ENCODE measurements at places on chromosomes 5 and 9. TPM values are rescaled to one million over a fixed set of nuclear protein-coding genes. Genes with fewer than 3 reads are reported as not detected.

Gene OR13C4
- total RNA-seq, result not detected

Gene FCN1
- total RNA-seq, result not detected

Gene KIAA1958
- total RNA-seq, result 37.9 TPM

Gene RGMB
- total RNA-seq, result 34.3 TPM

Gene NDOR1
- total RNA-seq, result 25.4 TPM

Gene OLFM1
- total RNA-seq, result 30.4 TPM

Gene TDRD7
- 3.1 TPM for total RNA-seq

Gene FREM1
- 3.1 TPM for total RNA-seq

Gene CMYA5
- total RNA-seq, result 0.49 TPM

Gene STOML2
- total RNA-seq, result 210 TPM

Gene POU5F2
- 1.2 TPM for total RNA-seq

Gene KCTD16
- total RNA-seq, result 0.16 TPM

Gene IFNB1
- total RNA-seq, result not detected

Gene TEX48
- not detected for total RNA-seq

Gene MED7
- total RNA-seq, result 9.7 TPM

Gene TMEM215
- 1.2 TPM for total RNA-seq

Gene TRAF1
- 1.0 TPM for total RNA-seq

Gene HEMGN
- not detected for total RNA-seq

Gene ALDOB
- total RNA-seq, result not detected

Gene NR2F1-AS1
- 3.0 TPM for total RNA-seq

Gene SLC31A2
- total RNA-seq, result 3.8 TPM

Gene SLC35A4
- total RNA-seq, result 34.4 TPM

Gene PCDHA8
- total RNA-seq, result 1.4 TPM

Gene CLTA
- total RNA-seq, result 288 TPM

Gene KCNV2
- not detected for total RNA-seq

Gene TMC1
- total RNA-seq, result 0.54 TPM

Gene OCLN
- 61.6 TPM for total RNA-seq

Gene CNTNAP3
- 8.3 TPM for total RNA-seq

Gene CER1
- 2.4 TPM for total RNA-seq

Gene CXCL14
- total RNA-seq, result not detected

Gene HTR4
- not detected for total RNA-seq

Gene OTP
- not detected for total RNA-seq

Gene TXNDC8
- total RNA-seq, result not detected

Gene IL9
- not detected for total RNA-seq

Gene FOXD4L6
- total RNA-seq, result 0.21 TPM

Gene RNF183
- not detected for total RNA-seq

Gene CCDC183
- 1.1 TPM for total RNA-seq

Gene NR2F1
- not detected for total RNA-seq

Gene FAXDC2
- total RNA-seq, result 4.6 TPM

Gene CEMIP2
- total RNA-seq, result 70.4 TPM
